Germinal center (tissue), 1 donor: ENCODE measurements at places on chromosomes 1 and 21.
A peak's percentile ranks its signal among the peaks of the same experiment; 100 is the strongest.

DNA sequence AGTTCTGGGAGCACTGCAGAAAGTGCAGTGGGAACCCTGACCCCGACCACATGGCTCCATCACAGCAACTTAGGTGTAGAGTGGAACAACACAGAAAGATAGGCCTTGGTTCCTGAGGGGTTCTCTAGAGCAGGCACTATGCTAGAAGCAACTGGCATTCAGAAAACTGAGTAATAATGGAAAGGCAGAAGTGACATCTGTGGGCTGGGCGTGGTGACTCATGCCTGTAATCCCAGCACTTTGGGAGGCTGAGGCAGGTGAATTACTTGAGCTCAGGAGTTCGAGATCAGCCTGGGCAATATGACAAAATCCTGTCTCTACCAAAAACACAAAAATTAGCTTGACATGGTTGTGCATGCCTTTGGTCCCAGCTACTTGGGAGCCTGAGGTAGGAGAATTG lies 5.3 kb downstream of the MRPS15 start:
- no peak for DNase-seq

DNA sequence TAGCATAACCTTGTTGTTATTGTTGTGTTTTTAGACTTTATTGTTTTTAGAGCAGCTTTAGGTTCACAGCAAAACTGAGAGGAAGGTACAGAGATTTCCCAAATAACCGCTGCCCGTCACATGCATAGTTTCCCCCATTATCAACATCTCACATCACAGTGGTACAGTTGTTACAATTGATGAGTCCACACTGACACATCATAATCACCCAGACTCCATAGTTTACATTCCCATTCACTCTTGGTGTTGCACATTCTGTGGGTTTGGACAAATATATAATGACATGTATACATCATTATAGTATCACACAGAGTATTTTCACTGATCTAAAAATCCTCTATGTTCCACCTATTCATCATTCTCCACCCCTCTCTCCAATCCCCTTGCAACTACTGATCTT lies 25.9 kb upstream of the TOR3A start:
- DNase-seq: no peak

- DNase-seq: no peak
Observed at GRCh38 chr21:46116189-46116775, 18.4 kb downstream of the COL6A2 start.

- peak; percentile 73 for DNase-seq
Observed at GRCh38 chr1:43975249-43975961, 645 bp downstream of the ATP6V0B start.

GRCh38 chr1:109783436-109783835 lies 19.7 kb upstream of the EPS8L3 start:
- no peak for DNase-seq

DNA sequence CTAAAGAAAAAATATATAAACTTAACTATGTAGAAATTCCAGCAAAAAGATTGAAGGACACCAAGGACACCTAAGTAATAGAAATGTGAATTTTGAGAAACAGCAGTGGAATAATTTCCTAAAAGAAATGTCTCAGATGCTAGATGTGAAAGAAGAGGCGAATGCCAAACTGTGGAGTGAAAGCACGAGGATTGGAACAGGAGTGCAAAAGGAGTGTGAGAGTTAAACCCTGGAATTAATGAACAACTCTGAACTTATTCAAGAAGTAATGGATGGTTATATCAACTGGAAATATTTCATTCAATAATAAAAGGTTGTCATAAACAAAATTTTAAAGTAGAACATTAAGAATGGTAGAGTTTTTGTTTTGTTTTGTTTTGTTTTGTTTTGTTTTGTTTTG lies 78.5 kb upstream of the SGIP1 start:
- DNase-seq: no peak

DNA sequence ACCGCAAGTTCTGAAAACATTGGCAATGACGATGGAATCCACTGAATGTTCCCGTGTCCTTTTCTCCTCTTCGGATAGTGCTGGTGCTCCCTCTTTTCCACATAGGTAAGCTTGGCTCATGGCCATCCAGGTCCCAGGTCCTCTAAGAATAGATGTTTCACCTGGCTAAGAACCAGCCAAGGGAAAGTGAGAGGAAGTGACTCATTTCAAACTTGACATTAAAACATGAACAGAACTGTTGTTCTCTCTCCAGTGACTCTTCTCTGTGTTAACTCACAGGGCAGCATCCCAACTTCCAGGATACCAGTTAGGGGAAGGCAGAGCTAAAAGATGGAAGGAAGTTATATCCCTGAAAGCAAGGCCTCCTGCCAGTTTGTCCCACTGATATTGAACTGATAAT lies 493.8 kb upstream of the CHRM3 start:
- DNase-seq: no peak

GRCh38 chr1:63968663-63969440 lies 195.0 kb downstream of the ROR1 start:
- no peak for DNase-seq

- no peak for DNase-seq
Observed at GRCh38 chr21:46498335-46499050, 39.8 kb downstream of the DIP2A start.

DNA sequence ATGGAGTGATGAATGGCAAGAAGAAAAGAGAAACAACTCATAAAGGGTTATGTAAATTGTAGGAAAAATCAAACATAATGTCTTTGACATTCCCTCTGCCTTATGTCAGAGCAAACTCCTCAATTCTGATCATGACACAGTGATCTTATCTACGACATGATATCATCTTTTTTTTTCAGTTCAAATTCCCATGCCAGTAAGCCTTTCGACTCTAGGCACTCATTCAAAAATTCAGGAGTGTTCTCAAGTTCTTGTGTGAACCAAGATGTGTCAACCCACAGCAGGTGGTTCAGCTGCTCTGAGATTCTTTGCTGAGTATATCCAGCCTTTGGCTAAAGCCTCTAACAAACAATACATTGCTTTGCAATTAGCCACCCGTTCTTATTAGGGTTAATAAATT lies 97.1 kb upstream of the ESRRG start:
- DNase-seq: no peak

- DNase-seq: no peak
Observed at GRCh38 chr21:34576041-34576511, 38.8 kb downstream of the RCAN1 start.

- no peak for DNase-seq
Observed at GRCh38 chr1:8075511-8076051, 49.5 kb upstream of the ERRFI1 start.

DNA sequence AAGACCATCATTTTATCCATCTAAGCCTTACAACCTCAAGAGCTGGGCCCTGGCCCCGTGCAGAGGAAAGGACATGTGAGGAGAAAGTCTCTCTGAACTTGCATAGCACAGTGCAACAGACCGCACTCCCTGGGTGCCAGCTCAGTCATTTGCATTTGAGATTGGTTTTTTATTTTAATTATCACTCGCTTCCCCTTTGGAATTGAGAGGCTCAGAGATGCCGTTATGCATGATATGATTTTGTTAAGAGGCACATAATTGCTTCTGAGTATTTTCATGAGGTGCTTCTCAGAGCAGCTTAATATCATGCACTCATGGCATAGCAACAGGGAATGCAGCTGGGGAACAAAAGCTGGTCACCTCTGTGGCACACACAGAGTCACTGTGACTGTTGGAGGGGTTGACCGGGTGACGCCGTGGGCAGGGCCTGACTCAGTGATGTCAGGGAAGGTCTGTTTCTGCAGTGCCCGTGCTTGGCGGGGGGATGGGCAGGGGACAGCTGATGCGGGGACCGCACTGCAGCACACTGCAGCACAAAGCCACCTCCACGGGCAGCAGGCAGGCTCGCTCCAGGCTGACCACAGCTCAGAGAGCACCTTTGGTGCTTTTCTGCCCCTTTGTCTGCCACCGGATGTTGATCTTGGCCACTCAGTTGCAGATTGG lies 43.2 kb upstream of the VAMP3 start:
- no peak for DNase-seq

DNA sequence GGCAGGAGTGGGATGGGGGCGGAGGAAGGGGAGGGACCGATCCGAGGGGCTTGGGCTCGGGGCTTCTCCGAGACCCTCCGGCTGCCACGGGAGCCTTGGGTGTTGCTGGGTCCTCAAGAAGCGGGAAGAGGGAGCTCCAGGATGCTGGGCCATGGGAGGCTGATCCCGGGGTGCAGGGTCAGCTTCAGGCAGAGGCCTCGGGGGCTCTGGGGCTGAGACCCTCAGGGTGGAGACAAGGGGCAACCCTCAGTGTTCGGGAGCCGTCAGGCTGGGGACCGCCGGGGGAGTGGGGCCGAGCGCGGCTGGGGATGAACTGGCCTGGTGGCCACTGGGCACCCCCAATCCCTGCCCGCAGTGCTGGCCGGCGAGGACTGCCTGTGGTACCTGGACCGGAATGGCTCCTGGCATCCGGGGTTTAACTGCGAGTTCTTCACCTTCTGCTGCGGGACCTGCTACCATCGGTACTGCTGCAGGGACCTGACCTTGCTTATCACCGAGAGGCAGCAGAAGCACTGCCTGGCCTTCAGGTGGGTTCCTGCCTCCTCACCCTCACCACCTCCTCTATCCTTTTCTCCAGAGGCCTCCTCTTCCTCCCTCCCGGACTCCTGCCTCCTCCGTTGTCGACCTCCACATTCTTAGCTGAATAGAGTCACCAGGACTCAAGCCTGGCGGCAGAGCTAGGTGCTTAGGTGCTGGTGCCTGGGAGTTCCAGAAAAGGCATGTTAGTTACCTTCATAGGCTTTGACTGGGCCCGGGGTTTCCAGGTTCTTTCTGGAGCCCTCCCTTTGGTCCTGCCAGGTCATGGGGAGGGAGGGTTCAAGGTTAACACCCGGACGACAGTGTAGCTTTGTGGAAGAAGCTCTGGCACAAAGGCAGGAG lies 631 bp downstream of the SHISA4 start:
- no peak for DNase-seq

DNA sequence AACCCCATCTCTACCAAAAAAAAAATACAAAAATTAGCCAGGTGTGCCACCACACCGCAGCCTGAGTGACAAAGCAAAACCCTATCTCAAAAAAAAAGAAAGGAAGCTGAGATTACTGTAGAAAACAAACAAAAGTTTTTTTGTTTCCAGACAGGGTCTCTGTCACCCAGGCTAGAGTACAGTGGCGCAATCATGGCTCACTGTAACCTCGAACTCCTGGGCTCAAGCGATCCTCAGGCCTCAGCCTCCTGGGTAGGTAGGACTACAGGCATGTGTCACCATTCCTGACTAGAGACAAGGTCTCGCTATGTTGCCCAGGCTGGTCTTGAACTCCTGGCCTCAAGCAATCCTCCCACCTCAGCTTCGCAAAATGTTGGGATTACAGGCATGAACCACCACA lies 2.8 kb upstream of the PYGO2 start:
- no peak for DNase-seq

DNA sequence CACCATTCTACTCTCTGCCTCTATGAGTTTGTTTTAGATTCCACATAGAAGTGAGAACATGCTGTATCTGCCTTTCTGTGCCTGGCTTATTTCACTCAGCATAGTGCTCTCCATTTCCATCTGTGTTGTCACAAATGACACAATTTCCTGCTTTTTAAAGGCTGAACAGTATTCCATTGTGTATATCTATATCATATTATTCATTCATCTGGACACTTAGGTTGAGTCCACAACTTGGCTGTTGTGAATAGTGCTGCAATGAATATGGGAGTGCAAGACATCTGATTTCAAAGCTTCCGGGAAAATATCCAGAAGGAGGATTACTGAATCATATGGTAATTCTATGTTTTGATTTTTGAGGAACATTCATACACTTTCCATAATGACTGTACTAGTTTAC lies 20.1 kb upstream of the DONSON start:
- no peak for DNase-seq

- no peak for DNase-seq
Observed at GRCh38 chr1:35532497-35533223, 24.5 kb downstream of the KIAA0319L start.

GRCh38 chr1:109253803-109254620 lies 4.7 kb downstream of the CELSR2 start:
- no peak for DNase-seq

DNA sequence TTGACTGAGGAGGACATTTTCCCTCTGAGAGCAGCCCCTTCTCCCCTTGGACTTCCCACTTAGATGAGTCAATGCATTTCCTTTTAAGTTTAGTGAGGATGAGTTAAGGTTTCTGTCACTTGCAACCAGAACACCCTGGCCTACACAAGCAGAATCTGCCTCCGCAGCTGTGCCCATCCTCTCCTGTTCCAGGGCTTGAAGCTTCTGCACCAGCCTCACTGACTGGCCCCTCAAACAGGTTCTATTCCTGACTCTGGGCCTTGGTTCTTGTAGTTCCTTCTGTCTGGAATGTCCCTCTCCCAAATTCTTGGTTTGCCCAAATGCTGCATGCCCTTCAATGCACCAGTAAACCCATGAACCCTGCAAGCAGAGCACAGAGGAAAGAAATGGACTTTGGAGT lies 394.4 kb downstream of the PTPRU start:
- no peak for DNase-seq

DNA sequence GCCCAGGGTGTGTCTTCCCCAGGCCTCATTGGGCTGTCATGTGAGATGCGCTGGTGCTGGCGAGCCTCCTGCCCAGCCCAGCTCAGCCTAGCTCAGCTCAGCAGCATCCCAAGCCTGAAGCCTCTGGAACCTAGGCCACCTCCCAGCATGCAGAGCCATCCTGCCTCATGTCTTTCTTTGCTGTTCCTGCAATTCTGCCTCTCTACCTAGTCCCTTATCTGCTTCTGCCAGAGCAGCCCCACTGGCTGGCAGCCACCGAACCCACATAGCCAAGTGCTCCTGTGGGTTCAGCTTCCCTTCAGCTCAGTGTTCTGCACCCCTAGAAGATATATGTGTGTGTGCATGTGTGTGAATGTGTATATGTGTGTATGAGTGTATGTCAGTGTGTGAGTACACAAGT lies 291.5 kb upstream of the VAMP3 start:
- no peak for DNase-seq

- no peak for DNase-seq
Observed at GRCh38 chr1:36457691-36458090, 6.5 kb downstream of the MRPS15 start.

DNA sequence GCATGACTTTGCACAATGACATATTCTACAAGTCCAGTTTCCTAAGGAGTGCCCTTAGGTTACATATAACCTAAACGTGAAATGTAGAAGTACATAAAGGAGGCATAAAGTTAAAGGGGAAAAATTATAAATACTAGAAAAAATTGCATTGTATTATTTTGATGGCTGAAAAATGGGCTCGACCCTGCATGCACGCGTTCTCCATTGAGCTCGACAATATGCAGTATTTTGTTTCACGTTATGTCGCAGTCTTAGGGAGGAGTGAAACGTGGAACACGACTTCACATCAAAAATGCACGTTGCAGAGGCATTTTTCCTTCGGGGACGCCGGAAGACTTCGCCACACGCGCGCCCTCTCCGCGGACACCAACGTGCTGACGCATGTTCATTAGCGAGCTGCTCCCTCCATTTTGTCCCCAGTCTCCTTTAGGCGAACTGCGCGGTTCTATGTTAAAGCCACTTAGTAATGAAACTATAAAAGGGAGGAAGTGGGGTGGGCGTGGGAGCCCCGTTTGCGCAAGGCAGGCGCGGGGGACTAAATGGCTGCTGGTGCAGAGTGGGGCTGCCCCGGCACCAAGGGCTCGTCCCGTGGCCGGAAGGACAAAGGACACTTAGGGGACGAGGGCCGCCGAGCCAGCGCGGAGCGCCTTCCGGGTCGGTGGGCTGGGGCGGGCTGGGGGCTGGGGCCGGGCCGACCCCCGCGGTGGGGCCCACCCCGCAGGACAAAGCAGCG lies 749 bp upstream of the COX20 start:
- peak; percentile 86 for DNase-seq
